Gastroesophageal sphincter (tissue), 4 donors: ENCODE measurements at places on chromosomes 13 and 19.

DNA sequence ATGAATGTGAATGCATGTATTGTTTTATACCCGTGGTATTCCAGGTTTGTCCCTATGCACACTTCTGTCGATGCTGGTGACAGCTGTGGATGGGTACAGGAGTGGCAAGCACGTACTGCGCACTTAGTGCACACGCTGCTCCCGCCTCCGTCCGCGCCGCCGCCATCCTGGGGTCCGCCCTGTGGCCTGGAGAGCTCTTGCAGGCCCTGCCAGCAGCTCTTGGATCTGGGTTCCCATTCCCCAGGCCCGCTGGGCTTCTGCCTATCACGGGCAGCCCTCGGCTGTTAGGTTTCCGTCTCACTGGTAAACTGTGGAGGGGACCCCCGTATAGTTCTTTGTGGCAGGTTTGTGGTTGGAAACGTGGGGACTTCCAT, 4.0 kb downstream of the GNA11 start:
- no peaks in the 10 kb centered on the region for H3K36me3 ChIP-seq
- ATAC-seq, result no peak
- H3K4me3 ChIP-seq, result peak overlapping the region; percentile 20

DNA sequence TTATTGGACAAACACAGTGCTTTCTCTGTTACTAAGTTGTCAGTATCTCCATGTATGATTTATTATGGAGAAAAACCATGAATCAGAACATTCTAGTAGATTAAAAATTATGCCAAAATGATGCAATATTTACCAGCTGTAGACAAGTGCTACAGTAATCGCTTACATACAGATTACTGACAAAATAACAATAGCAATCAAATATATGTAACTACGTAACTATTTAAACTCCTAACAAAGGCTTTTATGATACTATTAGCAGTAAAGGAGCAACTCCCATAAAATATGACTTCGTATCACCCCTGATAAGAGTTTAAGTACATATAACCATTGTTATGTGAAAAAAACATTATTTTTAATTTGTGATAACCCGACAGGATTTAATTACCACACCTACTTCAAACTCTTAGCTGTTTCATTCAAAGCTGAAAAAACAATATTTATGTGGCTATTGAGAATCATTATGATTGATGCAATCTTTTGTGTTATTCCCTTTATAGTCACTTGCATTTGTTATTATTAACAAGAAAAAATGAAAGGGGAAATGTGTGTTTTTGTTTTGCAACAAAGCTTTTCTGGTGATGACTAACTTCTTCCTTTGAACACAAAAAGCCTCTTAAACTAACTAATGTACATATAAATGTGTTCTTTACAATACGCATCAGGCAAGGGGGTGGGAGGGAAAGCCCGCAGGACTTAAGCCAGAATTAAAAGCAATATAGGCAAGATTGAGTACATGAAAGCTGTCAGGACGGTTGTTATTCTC, 147.4 kb downstream of the ABCC4 start:
- no peaks in the 10 kb centered on the region for H3K4me1 ChIP-seq
- H3K36me3 ChIP-seq, result no peaks in the 10 kb centered on the region
- no peak overlapping the region for H3K4me3 ChIP-seq
- no peak overlapping the region for H3K27ac ChIP-seq
- H3K27me3 ChIP-seq, result no peaks in the 10 kb centered on the region
- no peak for ATAC-seq

- no peak overlapping the region for H3K27ac ChIP-seq
- no peaks in the 10 kb centered on the region for H3K4me1 ChIP-seq
- no peak overlapping the region for H3K4me3 ChIP-seq
- no peaks in the 10 kb centered on the region for H3K36me3 ChIP-seq
- no peak for ATAC-seq
Measured at GRCh38 chr13:112618501-112618900, 30.5 kb upstream of the TUBGCP3 start.

GRCh38 chr13:113207460-113207859, 1.0 kb downstream of the PCID2 start:
- no peaks in the 10 kb centered on the region for H3K27me3 ChIP-seq
- peak overlapping the region; percentile 80 for H3K4me3 ChIP-seq
- no peak overlapping the region for H3K27ac ChIP-seq
- peaks cover 26% of the 10 kb centered on the region for H3K4me1 ChIP-seq
- no peaks in the 10 kb centered on the region for H3K36me3 ChIP-seq

- H3K27me3 ChIP-seq, result peaks cover 38% of the 10 kb centered on the region
- H3K4me3 ChIP-seq, result no peak overlapping the region
- H3K4me1 ChIP-seq, result no peaks in the 10 kb centered on the region
Measured at GRCh38 chr13:52968074-52968700, 60.4 kb upstream of the OLFM4 start.

GRCh38 chr13:98487016-98487415, 89.9 kb downstream of the STK24 start:
- no peaks in the 10 kb centered on the region for H3K36me3 ChIP-seq
- no peaks in the 10 kb centered on the region for H3K27me3 ChIP-seq
- ATAC-seq, result no peak
- no peak overlapping the region for H3K27ac ChIP-seq
- H3K4me1 ChIP-seq, result peaks cover 100% of the 10 kb centered on the region
- no peak overlapping the region for H3K4me3 ChIP-seq

- no peak for ATAC-seq
- H3K27ac ChIP-seq, result no peak overlapping the region
- no peaks in the 10 kb centered on the region for H3K36me3 ChIP-seq
- H3K4me1 ChIP-seq, result no peaks in the 10 kb centered on the region
Measured at GRCh38 chr13:79915114-79915811, 425.7 kb downstream of the SPRY2 start.

DNA sequence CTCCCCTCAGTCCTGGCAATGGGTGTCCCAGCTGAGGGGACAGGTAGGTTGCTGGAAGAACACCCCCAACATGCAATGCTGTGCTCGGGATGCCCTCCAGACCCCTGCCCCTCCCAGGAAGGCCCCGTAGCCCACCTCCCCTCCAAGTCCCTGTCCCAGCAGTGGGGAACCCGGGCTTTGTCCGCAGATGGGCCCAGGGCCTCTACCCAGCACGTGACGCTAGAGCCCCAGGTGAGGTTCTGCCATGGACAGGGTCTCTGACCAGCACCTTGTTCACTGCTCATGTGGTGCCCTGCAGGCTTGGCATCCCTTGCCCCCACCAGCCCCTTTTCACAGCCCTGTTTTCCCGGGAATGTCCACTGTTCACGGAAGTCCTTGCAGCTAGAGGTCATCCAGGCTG, 220.0 kb upstream of the SGCG start:
- no peak overlapping the region for H3K4me3 ChIP-seq
- no peaks in the 10 kb centered on the region for H3K27me3 ChIP-seq
- H3K36me3 ChIP-seq, result no peaks in the 10 kb centered on the region
- no peaks in the 10 kb centered on the region for H3K4me1 ChIP-seq
- H3K27ac ChIP-seq, result no peak overlapping the region

GRCh38 chr19:54959840-54960239, 6.3 kb upstream of the NLRP2 start:
- ATAC-seq, result no peak
- H3K27ac ChIP-seq, result no peak overlapping the region
- peaks cover 24% of the 10 kb centered on the region for H3K27me3 ChIP-seq
- H3K36me3 ChIP-seq, result no peaks in the 10 kb centered on the region

DNA sequence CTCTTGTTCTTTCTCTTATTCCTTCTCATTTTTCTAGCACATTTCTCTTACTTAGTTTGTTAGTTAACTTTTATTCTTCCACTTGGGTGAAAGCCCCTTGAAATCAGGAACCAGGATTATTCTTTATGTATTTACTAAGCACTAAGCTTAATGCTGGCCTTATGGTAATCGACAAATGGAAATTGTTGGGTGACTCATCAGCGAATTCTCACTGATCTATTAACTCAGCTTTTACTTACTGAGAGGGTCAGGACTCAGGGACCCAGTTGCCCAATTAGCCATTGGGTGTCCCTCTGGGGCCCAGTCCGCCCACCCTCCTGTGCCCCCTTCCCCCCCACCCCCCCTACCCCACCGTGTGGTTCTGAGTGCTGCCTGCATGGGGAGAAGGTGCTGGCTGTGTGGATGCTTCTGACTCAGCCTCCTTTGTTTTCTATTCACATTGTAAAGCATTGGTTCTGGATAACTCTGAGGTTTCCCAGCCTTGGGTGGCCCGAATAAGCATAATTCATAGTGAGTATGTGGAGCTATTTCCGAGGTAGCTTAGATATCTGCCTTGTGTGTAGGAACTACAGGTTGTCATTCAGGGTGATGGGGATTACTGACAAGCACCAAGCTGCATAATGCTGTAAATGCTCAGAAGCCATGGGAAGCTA, 240.9 kb downstream of the FGF9 start:
- no peaks in the 10 kb centered on the region for H3K4me1 ChIP-seq
- H3K36me3 ChIP-seq, result no peaks in the 10 kb centered on the region
- ATAC-seq, result no peak
- H3K4me3 ChIP-seq, result no peak overlapping the region
- H3K27ac ChIP-seq, result no peak overlapping the region

- no peaks in the 10 kb centered on the region for H3K4me1 ChIP-seq
- no peak overlapping the region for H3K27ac ChIP-seq
- H3K4me3 ChIP-seq, result no peak overlapping the region
- no peaks in the 10 kb centered on the region for H3K36me3 ChIP-seq
Measured at GRCh38 chr13:51502153-51502651, 49.4 kb upstream of the INTS6 start.

DNA sequence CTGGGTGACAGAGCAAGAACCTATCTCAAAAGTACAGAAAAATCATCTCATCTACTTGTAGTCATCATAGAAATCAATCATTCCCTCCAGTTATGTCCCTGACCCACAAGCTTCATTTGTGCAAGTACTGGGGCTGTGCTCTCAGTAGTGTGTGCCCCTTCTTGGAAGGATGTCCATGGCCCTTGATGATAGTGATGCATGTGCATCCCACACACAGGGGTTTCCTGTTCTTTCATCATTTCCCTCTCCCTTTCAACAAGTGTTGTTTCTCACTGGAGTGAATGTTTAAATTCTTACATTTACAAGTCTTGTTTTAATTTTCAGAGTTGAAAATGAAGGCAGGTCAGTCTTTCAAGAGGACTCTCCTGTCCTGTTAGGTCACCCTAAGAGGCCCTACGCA, 1.5 kb downstream of the LGALS13 start:
- H3K4me1 ChIP-seq, result no peaks in the 10 kb centered on the region
- ATAC-seq, result no peak
- no peak overlapping the region for H3K27ac ChIP-seq
- no peak overlapping the region for H3K4me3 ChIP-seq
- peaks cover 29% of the 10 kb centered on the region for H3K27me3 ChIP-seq

DNA sequence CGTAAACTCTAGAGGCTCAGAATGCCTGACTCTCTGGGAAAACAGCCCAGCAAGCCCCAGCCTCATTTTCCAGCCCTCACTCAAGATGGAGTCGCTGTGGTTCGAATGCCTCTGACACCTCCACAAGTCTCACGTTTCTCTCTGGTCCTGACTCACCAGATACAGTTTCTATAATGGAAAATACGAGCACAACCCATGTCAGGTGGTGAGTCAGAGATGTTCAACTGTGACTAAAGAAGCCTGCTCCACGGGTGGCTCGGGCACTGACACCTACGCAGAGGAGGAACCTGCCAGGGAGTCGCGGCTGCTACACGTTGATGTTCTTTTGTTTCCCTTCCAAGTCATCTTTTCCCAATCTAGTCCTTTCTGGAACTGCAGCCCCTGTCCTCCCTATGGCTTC, 87.1 kb upstream of the STK24 start:
- no peaks in the 10 kb centered on the region for H3K4me1 ChIP-seq
- H3K4me3 ChIP-seq, result no peak overlapping the region
- no peak for ATAC-seq
- no peak overlapping the region for H3K27ac ChIP-seq
- no peaks in the 10 kb centered on the region for H3K27me3 ChIP-seq

DNA sequence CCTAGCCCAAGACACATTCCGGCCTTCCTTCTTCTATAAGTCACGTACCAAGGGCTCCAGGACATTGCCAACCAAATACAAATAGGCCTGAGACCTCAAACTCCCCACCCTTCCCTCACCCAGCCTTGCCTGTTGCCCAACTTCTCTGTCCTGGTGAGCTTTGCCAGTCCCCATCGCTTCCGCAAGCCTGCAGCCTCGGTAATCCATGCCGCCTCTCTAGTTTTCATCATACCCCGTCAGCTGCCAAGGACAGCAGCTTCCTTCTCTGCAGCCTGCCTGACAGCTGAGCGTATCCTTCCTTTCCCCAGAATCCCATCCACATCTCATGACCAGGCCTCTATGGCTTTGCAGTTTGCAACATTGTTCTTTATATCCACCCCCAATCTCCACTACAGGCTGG, 36.6 kb upstream of the POMP start:
- peaks cover 8% of the 10 kb centered on the region for H3K27me3 ChIP-seq
- peak overlapping the region; percentile 31 for H3K27ac ChIP-seq
- peak; percentile 66 for ATAC-seq

DNA sequence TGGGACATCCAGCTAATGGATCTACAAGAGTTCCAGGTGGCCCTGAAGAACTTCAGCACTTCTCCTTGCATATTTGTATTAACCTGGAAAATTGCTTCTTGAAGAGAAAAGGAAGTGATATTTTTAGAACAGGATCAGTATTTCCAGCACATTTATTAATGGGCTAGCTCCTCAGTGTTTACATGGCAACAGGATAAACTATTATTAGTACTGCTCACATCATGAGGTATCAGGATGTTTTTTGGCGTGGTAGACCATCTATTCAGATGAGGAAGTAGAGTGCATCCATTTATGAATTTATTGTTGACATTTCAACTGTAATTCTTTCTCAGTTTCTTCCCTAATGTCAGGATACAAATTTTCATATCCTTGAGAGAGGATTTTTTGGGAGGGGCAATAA, 144.4 kb downstream of the KCNRG start:
- no peaks in the 10 kb centered on the region for H3K36me3 ChIP-seq
- H3K27me3 ChIP-seq, result no peaks in the 10 kb centered on the region
- no peaks in the 10 kb centered on the region for H3K4me1 ChIP-seq
- ATAC-seq, result no peak

- peak; percentile 84 for ATAC-seq
- H3K4me3 ChIP-seq, result peak within 1 kb of the TSS; percentile 74
- H3K27ac ChIP-seq, result peak within 1 kb of the TSS; percentile 83
- no peaks in the 10 kb centered on the region for H3K4me1 ChIP-seq
- peaks cover 26% of the 10 kb centered on the region for H3K36me3 ChIP-seq
- peaks cover 19% of the 10 kb centered on the region for H3K27me3 ChIP-seq
Measured at GRCh38 chr19:17334414-17335409, at the start of gene ANO8. TSS of gene ANO8 (minus strand) at chr19:17334855. CDS start at chr19:17334670, 185 bp downstream.

DNA sequence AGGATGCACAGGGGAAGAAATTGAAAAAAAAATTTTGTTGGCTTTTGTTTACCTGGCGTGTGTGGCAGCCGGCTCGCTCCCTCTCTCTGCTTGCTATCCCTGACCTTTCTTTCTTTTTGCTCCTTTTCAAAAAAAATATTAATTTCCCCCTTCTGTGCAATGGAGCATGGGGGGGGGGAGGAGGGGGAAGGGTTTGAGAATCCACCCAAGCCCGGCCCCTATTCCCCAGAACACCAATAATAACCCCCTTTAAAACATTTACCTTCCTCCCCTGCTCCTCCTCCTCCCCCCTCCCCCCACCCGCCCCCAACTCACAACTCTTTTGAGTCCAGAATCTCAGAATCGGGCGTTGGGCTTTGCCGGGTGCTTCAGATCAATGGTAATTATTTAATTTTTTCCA, 28.4 kb downstream of the NFIX start:
- peak overlapping the region; percentile 35 for H3K4me3 ChIP-seq
- no peak for ATAC-seq
- peaks cover 25% of the 10 kb centered on the region for H3K4me1 ChIP-seq
- peak overlapping the region; percentile 98 for H3K27ac ChIP-seq

GRCh38 chr13:38564256-38565150, 122.4 kb upstream of the FREM2 start:
- ATAC-seq, result no peak
- H3K36me3 ChIP-seq, result no peaks in the 10 kb centered on the region

- ATAC-seq, result no peak
- no peaks in the 10 kb centered on the region for H3K4me1 ChIP-seq
- no peaks in the 10 kb centered on the region for H3K36me3 ChIP-seq
- peaks cover 9% of the 10 kb centered on the region for H3K27me3 ChIP-seq
- H3K27ac ChIP-seq, result no peak overlapping the region
Measured at GRCh38 chr13:19587635-19588300, 26.4 kb upstream of the TPTE2 start.
